IPS DF 19.7 (cell line): ENCODE measurements at places on chromosomes 3 and 15.
A peak's percentile ranks its signal among the peaks of the same experiment; 100 is the strongest.

DNA sequence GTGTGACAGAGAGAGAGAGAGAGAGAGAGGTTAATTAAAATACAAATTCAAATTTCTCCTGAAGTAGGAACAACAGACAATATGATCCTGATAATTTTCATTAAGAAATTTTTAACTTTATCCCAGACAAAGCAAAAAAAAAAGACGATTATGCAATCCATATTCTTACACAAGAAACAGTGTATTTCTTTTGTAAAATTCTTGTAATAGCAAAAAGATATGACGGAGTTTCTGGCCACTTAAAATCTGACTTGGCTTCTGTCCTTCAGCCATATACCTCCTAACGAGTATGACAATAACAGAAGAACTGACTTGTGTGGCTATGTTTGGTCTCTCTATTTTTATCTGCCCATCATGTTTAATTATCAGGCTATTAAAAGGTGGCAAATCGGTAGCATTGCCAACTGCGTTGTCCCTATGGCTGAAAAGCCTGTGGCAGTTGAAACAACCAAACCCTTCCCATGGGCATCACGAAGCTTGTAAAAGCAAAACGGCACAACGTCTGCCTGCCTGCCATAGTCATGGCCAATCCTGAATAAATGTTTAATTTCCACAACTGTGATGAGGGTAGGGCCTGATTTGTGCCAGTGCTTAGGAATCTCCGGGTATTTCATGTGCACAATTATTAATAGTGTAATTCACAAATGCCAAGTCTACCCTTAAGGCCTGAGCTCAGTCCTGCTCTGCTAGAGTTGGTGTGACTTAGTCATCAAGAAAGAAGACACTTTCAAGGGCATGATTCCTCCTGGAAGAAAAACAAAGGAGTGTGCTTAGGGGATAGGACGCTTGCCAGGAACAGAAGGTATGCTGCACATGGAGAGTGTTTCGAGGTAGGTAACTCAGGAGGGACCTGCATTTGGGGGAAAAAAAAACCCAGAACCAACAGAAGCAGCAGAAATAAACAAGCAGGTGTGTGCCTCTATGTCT lies 1090.2 kb downstream of the FHIT start:
- DNase-seq: no peak

DNA sequence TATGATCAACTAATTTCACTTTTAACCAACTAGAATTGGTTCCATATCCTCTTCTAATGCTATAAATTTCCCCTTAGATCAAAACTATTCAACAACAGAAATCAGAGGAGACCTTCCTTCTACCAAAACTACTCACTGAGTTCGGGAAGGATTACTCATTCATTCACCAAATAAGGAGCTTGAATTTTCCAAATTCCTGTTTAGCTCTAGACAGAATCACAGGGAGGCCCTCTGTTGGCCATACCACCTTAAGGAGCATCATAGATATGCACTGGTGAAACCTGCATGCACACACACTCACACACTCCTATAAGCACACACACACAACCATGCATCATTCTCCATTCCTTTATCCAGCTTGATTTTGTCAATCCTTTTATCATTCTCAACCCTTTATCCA lies 49.0 kb downstream of the SUCLG2 start:
- peak; percentile 5 for DNase-seq

DNA sequence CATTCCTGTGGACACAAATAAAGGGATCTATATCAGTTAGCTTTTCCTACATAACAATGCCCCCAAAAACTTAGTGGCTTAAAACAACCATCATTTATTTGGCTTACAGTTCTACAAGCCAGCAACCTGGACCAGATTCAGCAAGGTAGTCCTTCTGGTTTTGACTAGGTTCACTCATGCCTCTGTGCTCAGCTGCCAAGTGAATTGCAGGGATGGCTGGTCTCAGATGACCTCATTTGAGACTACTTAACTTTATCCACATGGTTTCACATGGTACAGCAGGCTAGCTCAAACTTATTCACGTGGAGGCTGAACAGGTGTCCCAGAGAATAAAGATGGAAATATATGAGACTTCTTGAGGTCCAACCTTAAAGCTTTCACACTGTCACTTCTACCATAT lies 119.3 kb upstream of the BFSP2 start:
- no peak for DNase-seq

DNA sequence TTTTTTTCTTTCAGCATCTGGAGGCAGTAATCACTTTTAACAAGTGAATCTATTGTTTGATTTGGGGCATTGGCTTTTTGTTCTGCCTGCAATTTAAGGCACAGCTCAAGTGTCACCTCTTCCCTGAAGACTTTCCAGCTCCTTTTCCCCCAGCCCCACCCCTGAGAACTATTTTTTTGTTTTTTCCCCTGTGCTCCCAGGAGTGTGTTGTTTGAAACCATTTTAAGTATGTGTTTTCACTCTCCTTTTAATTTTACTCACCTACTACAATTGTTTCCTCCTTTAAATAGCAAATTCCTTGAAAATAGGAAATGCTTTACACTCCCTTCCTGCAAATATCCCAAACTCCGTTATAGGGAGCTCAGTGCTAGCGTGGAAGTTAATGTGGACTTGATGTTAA lies 286.7 kb upstream of the PROK2 start:
- DNase-seq: no peak
